GM13977 (cell line): ENCODE measurements at places on chromosomes 5 and 9.

GRCh38 chr5:71809446-71809845 lies 90.4 kb downstream of the CARTPT start:
- no peak for DNase-seq

DNA sequence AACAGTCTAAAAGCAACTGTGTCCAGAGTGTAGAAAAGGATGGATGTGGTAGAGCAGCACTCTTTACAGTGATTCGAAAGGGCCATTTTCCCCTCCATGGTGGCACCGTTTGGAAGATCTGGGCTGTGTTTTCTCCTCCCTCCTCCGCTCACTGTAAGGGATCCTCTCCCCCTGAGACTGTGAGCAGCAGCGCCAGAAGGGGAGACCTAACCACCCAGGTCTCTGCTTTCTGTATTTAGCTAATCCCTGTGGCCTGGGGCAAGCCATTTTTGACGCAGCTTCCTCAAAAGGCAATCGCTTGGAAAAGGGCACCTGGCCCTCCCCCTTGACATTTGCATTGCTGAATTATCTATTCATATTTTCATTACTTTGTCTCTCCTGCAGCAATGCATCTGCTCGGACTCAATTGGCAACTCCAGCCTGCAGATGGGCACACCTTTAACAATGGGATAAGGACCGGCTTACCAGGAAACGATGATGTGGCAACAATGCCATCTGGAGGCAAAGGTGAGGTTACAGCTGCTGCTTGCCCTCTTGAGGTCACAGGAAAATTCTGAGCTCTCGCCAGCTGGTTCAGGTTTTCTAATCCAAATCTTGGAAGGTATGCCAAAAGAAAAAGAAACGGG lies 244.3 kb upstream of the WWC1 start:
- DNase-seq = peak; percentile 25

DNA sequence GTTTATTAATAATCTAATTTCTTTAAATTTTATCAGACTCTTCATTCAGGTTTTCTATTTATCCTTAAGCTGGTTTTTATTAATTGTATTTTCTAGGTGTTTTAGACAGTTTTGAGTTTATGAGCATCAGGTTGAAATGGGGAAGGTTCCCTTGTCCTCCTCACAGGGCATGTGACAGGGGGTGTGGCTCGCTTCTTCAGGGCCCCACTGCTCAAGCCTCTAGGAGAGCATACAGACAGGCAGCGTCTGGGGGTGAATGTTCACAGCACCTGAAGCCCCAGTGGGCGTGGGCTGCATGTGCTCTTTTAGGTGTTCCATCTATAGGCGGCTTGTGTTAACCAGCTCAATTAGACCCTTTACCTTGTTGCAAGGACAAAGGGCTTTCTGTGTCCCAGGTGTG lies 78.2 kb upstream of the RUFY1 start:
- DNase-seq = no peak

GRCh38 chr5:24646915-24647314 lies 2.1 kb upstream of the CDH10 start:
- no peak for DNase-seq

- DNase-seq = no peak
Measured at GRCh38 chr5:67986761-67987160, 228.8 kb upstream of the PIK3R1 start.
